ENCODE measurements at places on chromosomes 4 and X.
A peak's percentile ranks its signal among the peaks of the same experiment; 100 is the strongest.

- DNase-seq, result no peak
Measured at GRCh38 chrX:68719904-68720614, 72.6 kb downstream of the STARD8 start.

- no peak for DNase-seq
Measured at GRCh38 chrX:22433292-22434070, 160.8 kb downstream of the CBLL2 start.

DNA sequence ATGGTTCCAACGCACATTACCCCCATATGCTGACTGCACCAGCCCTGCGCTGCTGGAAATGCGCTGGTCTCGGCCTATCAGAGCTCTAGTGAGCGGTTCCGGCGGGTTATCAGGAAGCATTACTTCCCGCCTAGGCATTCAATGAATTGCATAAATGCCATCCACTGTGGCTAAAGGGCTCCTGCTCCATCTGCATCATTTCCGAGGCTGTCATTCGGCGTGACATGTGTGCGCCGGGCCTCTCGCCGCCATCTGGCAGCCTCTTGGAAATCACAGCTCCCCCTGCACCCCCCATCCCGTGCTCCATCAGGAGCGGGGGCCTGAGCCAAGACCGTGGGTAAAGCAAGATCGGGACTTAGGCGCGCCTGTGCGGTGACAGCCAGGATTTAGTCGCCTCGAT is 64.4 kb downstream of the SEPSECS start:
- no peak for DNase-seq

DNA sequence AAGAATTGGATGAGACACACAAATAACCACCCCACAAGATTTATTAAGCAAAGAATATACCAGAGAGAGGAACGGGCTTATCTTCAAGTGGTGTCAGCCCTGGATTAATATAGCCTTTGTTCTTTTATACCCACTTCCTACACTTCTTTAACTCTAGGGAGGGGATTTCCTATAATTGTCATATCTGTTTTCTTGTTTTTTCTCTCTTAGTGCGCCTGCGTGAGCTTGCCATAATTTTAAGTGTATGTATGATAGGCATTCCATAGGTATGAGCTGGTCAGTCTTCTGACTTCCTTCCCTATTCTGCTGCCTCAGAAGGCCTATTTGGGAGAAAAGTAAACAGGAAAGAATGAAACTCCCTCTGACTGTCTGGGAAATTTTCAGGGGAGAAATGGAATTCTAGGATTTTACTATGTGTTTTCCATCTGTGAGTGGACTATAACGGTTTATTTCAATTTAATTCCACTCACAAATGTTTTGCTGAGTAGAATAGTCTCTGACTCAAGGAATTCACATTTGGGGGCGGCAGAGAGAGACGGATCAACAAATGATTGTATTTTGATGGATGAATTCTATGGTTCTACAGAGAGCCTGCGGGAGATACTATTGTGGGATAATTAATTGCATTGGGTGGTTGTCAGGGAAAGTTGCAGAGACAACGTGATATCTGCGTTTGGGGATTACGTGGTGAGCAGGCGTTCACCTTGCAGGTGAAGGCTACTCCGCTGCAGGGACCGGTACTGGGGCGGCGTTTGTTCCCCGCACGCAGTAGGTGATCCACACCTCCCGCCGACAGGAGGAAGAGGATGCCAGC is 626 bp upstream of the CEP135 start:
- peak; percentile 40 for DNase-seq

GRCh38 chr4:125498981-125499380 is 184.2 kb downstream of the FAT4 start:
- DNase-seq, result no peak

DNA sequence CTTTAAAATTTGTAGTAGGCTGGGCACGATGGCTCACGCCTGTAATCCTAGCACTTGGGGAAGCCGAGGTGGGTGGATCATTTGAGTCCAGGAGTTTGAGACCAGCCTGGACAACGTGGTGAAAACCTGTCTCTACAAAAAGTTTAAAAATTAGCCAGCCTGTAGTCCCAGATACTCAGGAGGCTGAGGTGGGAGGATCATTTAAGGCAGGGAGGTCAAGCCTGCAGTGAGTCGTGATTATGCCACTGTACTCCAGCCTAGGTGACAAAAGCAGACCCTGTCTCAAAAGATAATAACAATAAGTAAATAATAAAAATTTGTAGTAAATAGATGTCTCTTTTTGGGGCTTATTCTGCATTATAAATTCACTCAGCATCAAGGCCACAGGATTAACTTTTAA is 118.5 kb downstream of the IRF2 start:
- DNase-seq, result no peak

DNA sequence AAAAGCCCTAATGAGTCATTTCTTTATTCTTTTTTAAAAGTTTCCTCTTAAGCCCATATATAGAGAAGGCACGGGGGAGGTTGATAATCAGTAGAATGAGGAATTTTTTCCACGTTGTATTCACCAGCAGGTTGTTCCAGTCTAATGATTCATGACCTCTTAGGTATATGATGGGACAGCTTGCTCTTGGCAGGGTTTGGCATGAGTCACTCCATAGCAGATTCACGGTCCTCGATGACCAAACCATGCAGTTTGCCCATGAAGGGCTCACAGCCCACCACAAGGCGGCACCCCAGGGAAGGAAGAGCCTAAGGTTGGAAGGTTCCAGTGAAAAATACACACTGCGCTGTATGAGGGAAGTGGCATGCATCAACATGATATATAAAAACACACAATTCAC is 623.8 kb upstream of the DIPK2B start:
- no peak for DNase-seq

- no peak for DNase-seq
Measured at GRCh38 chr4:96677499-96677898, 837.6 kb downstream of the PDHA2 start.

DNA sequence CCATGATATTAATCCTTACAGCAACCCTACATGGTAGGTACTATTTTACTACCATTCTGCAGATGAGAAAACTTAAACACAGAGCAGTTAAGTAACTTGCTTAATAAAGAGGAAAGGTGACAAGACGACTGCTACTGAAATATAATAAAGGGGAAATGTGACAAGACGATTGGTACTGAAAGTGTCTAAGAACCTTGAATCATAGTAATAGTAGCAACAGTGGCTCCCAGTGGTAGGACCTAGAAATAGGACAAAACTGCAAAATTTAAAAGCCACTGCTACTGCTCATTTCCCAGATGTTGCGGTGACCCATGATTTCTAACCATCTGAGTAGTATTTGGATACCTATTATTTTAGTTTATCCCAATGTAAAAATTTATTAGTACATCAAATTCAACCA is 89.5 kb downstream of the TASL start:
- no peak for DNase-seq

GRCh38 chr4:110484767-110485166 is 8.8 kb downstream of the ENPEP start:
- DNase-seq, result no peak

DNA sequence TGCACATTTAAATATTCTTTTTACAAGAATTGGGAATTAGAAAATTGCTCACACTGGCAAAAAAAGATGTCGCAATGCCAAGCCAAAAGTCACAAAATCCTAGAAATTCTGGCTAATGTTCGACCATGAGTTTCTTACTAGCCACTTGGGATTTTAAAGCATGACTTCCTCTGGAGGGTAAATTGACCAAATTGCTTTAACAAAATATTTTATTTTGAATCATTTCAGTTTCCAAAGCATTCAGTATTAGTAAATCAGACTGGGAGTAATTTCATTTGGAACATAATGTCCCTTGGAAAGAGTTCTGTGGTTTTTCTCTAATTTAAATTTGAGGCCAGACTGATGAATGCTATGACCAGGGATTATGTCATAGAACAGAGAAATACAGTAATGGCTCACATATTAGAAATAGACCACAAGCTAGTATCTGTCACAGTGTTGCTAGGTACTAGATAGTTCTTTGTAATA is 7.6 kb upstream of the CXCL5 start:
- no peak for DNase-seq

DNA sequence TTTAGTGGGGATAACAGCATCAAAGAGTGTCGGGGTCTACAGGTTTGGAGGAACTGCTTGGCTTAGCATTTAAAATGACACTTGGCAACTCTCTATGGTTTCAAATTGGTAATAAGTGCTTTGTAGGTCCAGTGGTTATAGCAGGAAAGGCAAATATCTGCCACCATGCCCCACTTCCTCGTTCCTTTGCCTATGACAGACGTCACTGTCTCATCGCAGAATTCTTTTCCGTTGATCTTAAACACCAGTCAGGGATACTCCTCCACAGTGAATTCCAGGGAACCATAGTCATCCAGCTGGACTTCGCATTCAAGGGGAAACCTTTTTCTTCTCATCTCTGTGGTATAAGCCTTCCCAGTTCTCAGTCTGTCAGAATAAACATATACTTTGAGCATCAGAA is 319.1 kb downstream of the GPAT3 start:
- no peak for DNase-seq

- DNase-seq, result no peak
Measured at GRCh38 chr4:60726779-60727178, 473.3 kb upstream of the ADGRL3 start.

DNA sequence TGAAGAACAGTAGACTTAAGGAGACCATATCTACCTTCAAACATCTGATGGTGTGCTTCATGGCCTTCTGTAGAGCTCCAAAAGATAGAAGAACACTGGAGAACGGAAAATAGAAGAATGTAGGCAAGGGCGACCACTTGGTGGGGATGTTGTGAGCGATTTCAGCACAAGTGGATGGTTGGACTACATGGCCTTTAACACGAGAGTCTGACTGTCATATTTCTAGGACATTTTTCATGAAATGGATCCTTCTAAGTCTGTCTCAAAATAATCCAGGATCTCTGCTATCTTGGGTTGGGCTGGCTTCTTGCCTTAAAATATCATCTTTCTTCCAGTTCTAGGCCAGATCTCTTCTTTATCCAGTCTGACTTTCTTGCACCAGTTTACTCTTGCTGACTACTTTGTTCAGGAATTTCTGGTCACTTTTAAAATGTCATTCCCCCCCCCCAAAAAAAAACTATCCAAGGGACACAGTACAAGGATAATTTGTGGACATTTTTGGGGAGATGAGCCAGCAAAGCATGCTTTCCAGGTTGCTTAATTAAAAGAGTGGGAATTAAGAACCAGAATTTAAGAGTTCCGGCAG is 1.2 kb upstream of the MID1IP1 start:
- DNase-seq, result no peak

- no peak for DNase-seq
Measured at GRCh38 chrX:22392133-22392948, 119.6 kb downstream of the CBLL2 start.

GRCh38 chrX:100819837-100820666 is at the start of gene CSTF2:
TSS of gene CSTF2 (plus strand) at chrX:100820391. CDS start at chrX:100820417, 26 bp downstream.
- peak; percentile 71 for DNase-seq

DNA sequence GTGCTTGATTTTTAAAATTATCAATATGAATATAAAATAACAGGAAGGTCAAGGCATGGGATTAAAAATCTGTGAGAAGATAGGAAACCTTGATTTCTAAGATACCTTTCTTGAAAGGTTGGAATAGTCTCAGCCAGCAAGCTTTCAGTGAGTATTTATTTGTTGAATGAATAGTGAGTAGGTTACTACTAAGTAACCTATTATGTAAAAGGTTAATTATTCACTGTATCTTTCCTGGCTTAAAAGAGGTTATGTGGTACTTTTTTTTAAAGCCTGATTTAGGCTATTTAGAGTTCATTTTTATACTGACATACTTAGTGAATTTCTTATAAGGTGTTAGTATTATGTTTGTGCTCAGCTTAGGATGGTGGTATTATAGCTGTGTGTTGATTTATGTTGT is 123.5 kb downstream of the PTPN13 start:
- no peak for DNase-seq

DNA sequence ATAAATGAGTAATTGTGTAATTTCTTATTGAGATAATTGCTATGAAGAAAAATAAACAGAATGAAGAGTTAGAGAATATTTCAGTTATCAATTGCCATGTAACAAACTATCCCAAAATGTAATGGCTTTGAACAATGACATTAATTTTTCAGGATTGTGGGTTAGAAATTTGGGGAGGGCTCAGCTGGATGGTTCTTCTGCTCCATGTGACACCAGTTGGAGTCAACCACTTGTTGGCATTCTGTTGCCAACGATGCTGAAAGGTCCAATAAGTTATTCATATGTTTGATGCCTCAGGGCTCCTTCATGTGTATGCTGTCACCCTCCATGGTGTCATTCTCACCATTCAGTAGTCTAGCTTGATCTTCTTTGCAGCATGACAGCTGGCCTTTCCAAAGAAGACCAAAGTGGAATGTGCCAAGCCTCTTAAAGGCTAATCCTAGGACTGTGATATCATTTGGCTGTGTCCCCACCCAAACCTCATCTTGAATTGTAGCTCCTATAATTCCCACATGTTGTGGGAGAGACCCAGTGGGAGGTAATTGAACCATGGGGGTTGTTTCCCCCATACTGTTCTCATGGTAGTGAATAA is 20.9 kb upstream of the CCDC149 start:
- no peak for DNase-seq

DNA sequence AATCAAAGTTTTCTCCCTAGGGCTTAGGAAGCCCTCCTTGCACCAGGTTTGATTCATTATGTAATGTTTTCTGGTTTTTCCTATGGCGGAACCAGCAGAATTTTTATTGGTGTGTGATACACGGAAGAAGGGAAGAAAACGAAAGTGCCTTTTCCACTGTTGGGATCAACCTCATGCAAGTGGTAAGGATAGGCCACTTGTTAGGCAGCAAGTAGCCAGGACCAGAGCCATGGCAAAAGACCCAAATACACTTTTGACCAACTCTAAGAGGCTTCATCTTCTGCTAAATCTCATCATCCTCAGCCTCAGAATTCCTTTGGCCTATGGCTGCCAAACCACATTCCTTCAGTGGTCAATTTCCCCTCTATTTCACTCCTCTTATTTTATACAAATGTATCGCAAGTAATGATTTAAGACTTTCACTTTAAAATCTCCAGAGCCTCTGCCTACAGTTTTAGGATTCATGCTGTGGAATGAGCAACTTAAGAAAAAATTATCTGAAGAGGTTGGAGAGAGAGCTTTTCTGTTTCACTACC is 21.2 kb downstream of the PPAT start:
- no peak for DNase-seq

GRCh38 chr4:169132561-169133305 is 122.7 kb upstream of the CBR4 start:
- DNase-seq, result no peak

GRCh38 chrX:45137531-45137930 is 63.1 kb downstream of the DIPK2B start:
- DNase-seq, result no peak

DNA sequence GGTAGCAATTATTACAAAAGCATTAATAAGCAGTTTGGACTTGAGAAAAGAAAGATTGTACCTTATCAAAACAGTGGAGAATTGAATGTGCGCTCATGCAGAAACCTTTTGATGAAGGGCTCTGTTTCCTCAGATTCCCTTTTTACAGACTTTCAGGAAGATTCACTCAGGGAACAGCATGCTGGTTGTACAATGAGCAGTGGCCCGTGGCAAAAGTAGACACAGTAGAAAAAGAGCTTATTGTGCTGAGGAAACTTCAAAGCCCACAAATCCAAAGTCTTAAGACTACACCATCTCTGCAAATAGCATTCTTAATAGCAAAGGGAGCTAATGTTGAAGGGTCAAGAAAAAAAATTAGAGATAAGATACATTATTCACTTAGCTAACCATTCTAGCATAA is 858.9 kb downstream of the PDHA2 start:
- no peak for DNase-seq

GRCh38 chr4:39613093-39613656 is 25.5 kb downstream of the SMIM14 start:
- no peak for DNase-seq

GRCh38 chrX:72142794-72143608 is 11.3 kb upstream of the RTL5 start:
- DNase-seq, result no peak

GRCh38 chrX:40506201-40506985 is 74.4 kb upstream of the ATP6AP2 start:
- no peak for DNase-seq
